ENCODE measurements at places on chromosomes 7 and 10.

- DNase-seq = no peak
Observed at GRCh38 chr10:72329290-72330068, 25.2 kb downstream of the DNAJB12 start.

DNA sequence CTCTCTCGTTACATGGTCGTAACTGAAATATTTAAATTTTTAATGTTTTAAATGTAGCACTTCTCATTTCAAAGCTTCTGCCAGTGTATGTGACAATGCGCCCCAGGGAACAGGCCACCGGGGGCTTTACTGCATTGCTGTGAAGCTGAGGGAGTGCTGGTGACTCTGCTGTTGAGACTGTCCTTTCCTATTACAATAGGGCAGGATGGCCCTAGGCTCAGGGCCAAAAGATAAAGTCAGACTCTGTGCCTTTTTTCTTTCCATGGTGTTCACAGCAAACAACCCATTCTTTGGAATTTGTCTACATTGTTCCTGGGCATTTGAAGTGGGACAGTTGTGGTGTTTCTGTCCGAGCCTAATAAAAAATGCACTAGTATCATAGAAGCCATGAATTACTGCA, 107.3 kb downstream of the GALNT11 start:
- no peak for DNase-seq

DNA sequence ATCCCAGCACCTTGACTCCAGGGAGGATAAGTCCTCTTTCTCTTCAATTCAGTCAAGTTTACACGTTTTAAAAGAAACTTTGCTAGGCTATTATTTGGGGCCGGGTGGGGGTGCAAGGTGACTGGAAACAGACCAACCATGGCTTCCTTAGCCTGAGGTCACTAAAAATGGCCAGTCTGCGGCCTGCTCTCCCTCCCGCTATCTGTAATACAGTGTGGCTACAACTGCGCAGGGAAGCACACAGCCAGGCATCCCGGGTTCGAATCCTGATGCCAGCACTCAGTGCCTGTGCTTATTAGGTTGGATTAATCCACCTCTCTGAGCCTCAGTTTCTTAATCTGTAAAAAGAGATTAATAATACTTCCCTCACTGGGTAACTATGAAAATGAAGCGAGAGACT, 19.5 kb downstream of the ATP6V1F start:
- DNase-seq = no peak

GRCh38 chr10:111455776-111456426, 379.1 kb downstream of the ADRA2A start:
- DNase-seq = no peak

- DNase-seq = no peak
Observed at GRCh38 chr7:154172236-154172635, 120.0 kb downstream of the DPP6 start.
